Left ventricle myocardium superior (tissue), 1 donor: ENCODE measurements at places on chromosomes 1 and 21.

- DNase-seq, result no peak
Measured at GRCh38 chr1:111483166-111483565, 9.4 kb downstream of the C1orf162 start.

DNA sequence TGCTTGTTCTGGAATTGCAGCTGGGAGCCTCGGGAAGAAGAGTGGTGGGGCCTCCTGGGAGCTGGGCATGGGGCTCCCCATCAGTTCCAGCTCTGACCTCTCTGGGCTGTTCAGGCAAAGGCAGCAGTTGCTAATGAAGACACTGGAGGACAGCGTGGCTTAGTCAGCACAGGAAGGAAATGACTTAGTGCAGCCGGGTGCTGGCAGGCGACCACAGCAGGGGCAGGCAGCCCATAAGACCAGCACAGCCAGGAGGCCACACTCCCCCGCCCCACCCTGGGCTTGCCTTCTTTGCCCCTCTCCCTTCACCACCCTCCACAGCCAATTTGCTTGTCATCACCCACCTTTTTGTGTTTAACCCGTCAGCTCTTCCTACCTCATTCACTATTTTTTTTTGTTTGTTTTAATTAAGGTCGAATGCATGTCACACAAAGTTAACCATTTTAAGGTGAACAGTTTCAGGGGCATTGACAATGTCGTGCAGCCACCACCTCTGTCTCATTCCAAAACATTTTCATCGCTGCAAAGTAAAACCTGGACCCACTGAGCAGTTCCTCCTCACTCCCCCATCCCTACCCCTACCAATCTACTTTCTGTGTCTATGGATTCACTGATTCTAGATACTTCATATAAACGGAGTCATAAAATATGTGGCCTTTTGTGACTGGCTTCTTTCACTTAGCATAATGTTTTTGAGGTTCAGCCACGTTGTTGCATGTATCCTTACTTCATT, 10.9 kb downstream of the OLIG2 start:
- peak; percentile 50 for DNase-seq

GRCh38 chr1:32448773-32449456, 16.0 kb upstream of the ZBTB8B start:
- DNase-seq, result no peak

DNA sequence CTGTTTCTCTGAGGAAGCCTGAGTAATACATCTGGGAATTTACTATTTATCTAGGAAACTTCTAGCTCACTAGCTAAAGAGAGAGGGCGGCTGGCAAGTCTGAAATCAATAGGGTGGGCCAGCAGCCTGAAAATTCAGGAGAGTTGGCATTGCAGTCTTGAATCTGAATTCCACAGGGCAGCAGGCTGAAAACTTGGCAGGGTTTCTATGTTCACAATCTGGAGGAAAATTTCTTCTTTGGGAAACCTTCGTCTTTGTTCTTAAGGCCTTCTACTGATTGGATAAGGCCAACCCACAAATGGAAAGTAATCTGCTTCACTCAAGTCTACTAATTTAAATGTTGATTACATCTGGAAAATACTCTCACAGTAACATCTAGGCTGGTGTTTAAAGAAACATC, 101.0 kb upstream of the COG2 start:
- no peak for DNase-seq
